ENCODE measurements at places on chromosomes 11 and 22.

DNA sequence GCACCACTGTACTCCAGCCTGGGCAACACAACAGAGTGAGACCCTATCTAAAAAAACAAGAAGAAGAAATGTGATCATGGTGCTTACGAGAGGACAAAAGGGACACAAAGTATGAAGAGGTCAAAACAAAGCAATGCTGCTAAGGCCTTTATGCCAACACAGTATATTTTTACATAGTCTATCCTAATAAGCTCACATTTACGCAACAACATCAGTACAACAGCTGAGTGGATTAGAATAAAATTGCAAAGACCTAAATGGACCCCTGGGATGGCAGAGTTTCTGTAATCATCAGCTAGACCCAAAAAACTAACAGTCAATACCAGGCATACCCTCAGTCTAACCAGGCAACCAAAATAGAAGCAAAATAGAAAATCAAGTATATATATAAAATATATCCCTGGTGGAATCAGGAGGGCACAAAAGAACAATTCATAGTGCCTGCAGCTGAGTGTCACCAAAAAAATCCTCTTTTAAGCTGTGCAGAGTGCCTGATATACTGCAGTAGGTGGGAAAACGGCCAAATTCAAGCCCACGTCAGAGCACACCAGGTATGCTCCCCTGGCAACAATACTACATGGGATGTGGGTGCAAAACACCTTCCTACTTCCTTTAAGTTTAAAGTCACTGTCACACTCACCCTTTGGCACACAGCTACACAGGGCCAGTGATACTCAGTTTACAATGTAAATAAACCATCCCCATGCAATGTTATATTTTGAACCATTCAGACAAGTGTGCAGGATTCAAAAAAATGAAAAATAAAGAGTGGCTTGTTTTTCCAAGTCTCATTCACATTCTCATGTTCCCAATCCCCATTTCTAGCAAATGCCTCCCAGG is 57.8 kb downstream of the RBFOX2 start:
- DNase-seq = no peak

- no peak for DNase-seq
These were observed 13.1 kb downstream of the TOLLIP start for GRCh38 chr11:1296287-1296686.

GRCh38 chr22:31292236-31292989 is at the start of gene PIK3IP1:
PIK3IP1 (minus strand) TSS chr22:31292488; CDS start chr22:31292344, 144 bp downstream.
- peak; percentile 91 for DNase-seq

GRCh38 chr11:47434011-47434786 is 8.0 kb upstream of the PSMC3 start:
- DNase-seq = no peak

DNA sequence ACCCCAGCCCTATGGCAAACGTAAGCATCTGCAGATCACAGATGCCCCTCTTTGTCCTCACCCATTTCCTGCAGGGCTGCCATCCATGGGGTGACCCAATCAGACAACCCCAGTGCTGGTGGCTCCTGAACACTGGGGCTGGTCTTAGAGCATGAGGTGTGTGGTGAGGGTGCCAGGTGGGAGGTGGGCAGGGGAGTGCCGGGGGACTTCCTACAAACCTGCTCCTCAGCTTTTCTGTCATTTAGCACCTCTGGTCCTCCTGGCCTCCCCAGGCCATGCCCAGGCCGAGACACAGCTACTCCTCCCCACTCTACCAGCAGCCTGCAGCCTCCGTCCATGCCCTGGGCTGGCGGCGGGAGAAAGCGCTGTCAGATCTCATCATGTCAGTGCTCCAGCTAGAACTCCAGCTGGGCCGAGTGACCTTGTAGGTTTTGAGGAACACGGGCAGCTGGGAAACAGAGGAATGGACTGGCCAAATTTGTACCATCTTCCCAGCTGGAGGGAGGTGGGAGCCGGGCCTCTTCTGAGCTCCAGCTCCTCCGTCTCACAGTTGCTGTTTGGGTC is 157.7 kb upstream of the NECTIN1 start:
- no peak for DNase-seq

GRCh38 chr11:33552756-33553155 is 147.9 kb downstream of the C11orf91 start:
- no peak for DNase-seq

DNA sequence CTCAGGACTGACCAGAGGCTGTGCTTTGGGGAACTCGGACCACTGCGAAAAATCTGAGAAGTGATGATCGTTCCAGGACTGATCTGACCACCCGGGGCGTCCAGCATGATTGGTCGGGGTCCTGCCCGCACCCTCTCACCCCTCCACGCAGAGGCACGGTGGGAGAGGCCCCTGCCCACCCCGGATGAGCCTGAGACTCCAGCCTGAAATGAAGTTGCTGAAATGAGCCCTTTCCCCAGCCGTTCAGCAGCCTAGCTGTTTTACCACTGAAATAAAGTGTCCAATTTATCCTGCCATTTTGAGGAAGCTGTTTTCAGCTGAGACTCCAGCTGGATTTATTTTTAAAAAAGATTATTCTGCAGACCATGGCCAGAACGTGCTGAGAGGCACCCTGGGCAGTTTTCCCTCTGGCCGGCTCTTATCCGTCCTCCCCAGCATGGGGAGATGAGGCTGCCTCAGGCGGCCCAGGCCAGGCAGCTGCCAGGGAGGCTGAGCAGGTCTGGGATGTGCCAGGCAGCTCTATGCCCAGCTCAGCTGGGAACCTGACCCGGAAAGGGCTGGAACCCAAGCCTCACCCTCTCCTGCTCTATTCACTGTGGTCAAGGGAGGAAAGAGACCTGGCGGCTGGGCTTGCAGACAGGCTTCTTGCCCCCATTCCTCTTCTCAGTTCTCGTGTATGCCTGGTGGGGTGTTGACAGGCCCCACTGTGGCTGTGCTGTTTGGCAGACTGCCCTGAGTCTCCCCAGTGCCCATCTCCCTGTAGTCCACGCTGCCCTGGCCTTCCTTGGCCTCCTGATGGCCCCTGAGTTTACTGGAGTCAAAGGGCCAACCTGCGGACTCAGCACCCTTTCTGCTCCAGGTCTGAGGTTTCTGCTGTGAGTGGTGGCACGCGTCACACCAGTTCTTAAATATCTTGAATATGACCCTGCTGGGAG is 161.0 kb upstream of the B3GAT1 start:
- DNase-seq = peak; percentile 15

DNA sequence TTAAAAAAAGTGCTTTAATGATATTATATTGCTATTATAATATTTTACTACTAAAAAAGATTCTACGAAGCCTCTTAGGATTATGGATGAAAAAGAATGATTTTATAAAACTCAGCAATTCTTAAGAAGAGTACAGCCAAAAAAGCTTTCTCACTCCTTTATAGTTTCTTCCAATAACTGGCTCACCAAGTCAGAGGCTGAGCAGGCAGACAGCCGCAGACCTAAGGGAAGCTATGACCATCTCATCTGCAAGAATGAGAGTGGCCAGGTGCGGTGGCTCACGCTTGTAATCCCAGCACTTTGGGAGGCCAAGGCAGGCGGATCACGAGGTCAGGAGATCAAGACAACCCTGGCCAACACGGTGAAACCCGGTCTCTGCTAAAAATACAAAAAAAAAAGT is 12.7 kb upstream of the EMID1 start:
- no peak for DNase-seq

- no peak for DNase-seq
These were observed 10.4 kb downstream of the OAF start for GRCh38 chr11:120221115-120221752.

DNA sequence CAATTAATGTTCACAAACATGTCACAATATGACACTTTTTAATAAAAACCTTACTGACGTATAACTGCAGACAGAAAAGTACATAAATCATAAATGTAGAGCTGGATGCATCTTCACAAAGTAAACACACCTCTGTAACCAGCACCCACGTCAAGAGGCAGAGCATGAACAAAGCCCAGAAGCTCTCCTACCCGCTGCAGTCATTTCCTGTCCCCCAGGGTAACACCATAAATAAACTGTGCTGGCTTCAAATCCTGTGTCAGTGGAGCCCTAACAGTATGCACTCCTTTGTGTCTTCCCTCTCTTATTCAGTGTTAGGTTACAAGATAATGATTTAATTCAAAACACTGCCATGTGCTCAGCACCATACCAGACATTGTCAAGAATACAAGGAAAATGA is 5.7 kb downstream of the SYT13 start:
- no peak for DNase-seq

DNA sequence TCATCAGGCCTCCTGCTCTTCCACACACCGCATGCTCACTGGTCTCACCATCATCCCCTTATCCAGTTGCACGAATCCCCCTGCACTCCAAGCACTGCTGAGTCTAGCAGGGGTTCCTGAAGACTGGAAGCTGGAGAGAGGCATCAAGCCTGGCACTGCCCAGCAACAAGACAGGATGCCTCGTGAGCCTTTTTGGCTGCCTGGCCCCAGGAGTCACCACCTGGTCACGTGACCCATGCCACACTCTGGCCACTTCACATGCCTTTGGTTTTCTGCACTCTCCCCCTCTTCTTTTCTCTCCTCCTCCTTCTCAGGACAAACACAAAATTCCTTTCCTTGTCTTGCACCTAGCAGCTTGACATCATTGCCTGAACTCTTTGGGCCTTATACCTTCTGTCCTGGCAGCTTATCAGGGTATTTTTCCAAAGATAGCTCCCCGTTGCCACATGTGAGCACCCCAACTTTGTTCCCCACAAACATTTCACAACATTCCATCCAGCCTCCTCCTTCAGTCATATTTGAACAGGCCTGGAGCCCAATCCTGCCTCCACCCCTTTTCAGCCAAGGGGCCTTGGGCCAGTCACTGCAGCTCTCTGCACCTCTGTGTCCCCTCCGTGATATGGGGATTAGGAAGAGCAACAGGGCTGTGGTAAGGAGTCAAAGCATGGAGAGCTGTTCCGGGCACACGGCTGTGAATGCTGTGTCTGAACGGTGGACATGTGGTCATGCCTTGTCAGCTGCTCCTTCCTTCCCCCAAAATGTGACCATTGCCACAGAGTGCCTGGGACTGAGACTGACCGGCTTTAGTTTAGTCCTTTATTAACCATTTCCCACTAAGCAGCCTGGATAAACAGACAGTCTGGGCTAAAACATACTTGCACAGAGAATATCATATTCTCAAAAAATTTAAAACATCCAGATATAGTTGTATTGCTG is 2.8 kb upstream of the PACSIN2 start:
- DNase-seq = no peak

GRCh38 chr11:69854713-69855112 is 35.5 kb upstream of the FGF3 start:
- no peak for DNase-seq

DNA sequence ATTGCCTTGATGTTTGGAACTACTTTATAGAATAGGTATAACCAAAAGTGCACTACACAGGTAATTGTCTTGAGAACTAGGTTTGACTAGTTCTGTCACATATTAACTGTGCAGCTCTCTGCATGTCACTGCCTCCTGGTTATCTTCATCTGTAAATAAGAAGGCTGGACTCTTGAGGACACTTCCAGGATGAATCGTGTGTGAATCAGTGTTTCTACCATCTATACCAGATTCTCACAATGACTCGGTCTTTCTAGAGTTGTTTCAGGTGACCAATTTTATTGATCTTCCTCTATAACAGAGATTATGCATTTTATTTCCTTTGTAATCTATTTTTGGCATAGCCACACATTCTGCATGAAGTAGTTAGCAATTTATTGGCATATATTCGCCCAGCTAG is 1181.0 kb upstream of the TENM4 start:
- DNase-seq = no peak

GRCh38 chr11:92211576-92212167 is 12.9 kb upstream of the FAT3 start:
- DNase-seq = no peak

DNA sequence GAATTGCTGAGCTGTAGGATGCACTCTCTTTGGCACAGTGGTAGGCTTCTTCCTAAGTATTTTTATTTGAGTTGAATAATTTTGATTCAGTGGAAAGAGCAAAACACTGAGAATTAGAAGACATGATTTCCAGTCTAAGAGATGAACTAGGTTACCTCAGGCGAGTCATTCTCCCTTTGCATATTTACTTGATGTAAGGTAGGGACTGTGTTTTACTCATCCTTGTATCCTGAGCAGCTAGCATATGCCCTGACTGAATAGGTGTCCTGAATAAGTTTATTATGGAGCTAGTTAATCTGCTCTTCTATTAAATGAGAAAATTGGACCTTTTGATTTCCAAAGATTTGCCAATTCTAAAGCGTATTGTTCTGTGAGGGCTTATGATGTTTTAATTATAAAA is 50.7 kb downstream of the STIM1 start:
- no peak for DNase-seq

DNA sequence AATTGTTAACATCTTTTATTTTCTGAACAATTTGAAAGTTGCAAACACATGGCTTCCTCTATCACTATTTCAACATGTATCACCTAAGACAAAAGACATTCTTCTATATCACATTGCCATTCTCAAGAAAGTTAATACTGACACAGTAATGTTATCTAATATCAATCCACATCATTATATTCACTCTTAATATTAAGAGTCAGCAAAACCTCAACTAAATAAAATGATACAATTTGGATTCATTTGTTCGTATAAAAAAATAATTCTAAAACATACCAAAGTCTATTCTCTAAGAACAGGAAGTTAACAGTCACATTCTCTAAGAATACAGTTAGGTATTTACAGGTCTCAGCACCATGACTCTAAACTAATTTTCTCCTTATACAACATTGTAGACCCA is 52.0 kb downstream of the ABTB2 start:
- DNase-seq = no peak

DNA sequence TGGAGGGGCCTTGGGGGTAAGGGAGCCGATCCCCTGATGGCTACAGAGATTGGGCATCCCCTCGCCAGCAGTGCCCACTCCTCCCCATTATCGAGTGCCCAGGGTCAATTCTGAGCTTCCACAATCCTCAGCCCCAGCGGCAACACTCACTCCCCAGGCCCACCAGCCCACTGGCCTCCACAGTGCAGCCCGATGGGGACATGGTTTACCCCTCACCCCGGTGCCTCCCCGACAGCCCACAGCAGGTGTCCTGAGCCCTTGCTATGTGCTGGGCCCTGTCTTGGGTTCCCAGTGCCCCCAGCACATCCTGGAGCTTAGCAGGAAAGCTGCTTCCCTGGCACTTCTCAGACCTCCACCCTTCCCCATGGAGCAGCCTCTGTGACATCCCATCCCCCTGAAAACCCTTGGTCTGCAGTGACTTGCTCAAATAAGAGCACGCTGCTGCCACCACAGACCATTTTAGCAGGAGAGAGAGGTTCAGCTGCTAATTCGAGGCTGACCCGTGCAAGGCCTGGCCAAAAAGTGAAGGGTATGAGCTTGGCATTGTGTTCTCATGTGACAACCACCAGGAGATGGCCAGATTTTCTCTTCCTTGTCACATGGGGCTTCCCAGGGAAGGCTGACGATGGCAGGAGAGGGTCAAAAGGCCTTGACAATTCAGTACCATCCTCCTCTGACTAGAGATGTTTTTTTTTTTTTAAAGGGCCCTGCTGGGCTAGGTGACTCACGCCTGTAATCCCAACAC is 23.6 kb downstream of the KCNJ4 start:
- no peak for DNase-seq
